ENCODE measurements at places on chromosomes 2 and 18. TPM values are rescaled to one million over a fixed set of nuclear protein-coding genes. Genes with fewer than 3 reads are reported as not detected.
A peak's percentile ranks its signal among the peaks of the same experiment; 100 is the strongest.

The C2orf66 gene
- polyA plus RNA-seq = 0.10 TPM

The LINC00305 gene
- polyA plus RNA-seq = not detected

The ATG16L1 gene
- polyA plus RNA-seq = 24.5 TPM

The PAX3 gene
- not detected for polyA plus RNA-seq

The CFAP65 gene
- not detected for polyA plus RNA-seq

The GCC2 gene
- polyA plus RNA-seq = 15.3 TPM

The AKAIN1 gene
- polyA plus RNA-seq = 0.41 TPM

The EDAR gene
- 3.9 TPM for polyA plus RNA-seq

The GPR55 gene
- polyA plus RNA-seq = 0.22 TPM

The SMYD1 gene
- 0.06 TPM for polyA plus RNA-seq

The DYNAP gene
- polyA plus RNA-seq = not detected

The SNRNP200 gene
- 107 TPM for polyA plus RNA-seq

The CTAGE1 gene
- not detected for polyA plus RNA-seq

DNA sequence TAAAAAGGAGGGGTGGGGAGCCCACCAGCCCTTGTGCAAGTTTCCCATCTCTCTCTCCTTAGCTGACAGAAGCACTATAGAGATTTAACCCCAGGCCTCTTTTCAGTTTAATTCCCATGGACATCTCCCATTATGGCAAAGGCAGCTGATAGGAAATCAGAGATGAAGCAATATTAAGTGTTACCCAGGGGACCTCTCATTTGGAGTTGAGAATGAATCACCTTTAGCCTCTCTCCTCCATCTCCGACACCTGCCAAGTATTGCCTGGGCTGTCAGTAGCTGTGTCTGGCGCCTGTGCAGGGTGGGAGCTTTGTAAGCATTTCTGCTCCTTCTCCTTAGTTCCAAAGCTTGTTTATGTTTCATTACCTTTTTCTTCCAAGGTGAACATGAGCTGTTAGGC, 109.0 kb downstream of the AQP4 start:
- no peak for DNase-seq

GRCh38 chr2:235162837-235163197, 211.0 kb downstream of the SH3BP4 start:
- DNase-seq = no peak

GRCh38 chr2:220154304-220154703, 526.9 kb downstream of the SLC4A3 start:
- DNase-seq = no peak

DNA sequence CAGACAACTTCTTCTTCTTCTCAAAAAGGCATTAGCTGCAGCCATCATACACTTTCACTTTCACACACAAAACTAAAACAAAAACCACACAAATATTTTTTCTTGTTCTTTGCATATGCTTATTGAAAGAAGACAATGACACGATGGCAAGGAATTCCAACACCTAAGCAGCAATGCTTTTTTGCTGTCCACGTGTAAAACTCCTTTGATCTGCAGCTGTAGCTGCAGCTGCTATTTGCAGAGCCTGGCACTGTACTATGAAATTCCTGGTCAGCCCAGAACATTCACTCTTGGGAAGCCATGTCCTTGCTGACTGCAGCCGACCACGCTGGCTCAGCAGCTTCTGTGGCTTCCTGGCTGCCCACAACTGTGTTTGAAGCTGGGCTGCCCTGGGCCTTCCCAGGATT, 316.2 kb downstream of the CDH2 start:
- no peak for DNase-seq

DNA sequence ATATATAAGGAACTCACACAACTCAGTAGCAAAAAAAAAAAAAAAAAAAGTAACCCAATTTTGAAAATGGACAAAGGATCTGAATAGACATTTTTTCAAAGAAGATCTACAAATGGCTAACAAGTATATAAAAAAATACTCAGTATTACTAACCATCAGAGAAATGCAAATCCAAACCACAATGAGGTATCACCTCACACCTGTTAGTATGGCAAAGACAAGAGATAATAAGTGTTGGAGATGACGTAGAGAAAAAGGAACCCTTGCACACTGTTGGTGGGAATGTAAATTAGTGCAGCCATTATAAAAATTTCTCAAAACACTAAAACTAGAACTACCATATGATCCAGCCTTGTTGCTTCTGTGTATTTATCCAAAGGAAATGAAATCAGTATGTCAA, 5.8 kb upstream of the CNDP1 start:
- DNase-seq = no peak

DNA sequence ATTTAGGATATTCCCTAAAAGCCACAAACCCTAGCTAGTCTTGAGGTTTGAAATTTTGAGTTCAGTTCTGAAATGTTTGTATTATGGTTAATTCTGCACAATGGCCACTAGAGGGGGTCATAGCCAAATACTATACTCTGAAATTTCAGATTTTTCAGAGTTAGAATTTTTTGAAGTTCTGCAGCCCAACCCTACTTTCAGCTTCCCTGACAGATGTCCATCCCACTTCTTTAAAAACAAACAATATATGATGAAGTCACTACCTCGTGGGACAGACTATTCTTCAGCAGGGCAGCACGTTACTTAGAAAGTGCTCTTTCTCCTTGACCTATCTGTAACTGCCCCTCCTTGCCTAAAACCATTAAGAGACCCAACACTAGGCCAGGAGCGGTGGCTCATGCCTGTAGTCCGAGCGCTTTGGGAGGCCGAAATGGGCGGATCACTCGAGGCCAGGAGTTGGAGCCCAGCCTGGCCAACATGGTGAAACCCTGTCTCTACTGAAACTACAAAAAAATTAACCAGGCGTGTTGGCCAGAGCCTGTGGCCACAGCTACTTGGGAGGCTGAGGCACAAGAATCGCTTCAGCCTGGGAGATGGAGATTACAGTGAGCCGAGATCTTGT, 48.2 kb upstream of the PAPOLG start:
- DNase-seq = no peak

DNA sequence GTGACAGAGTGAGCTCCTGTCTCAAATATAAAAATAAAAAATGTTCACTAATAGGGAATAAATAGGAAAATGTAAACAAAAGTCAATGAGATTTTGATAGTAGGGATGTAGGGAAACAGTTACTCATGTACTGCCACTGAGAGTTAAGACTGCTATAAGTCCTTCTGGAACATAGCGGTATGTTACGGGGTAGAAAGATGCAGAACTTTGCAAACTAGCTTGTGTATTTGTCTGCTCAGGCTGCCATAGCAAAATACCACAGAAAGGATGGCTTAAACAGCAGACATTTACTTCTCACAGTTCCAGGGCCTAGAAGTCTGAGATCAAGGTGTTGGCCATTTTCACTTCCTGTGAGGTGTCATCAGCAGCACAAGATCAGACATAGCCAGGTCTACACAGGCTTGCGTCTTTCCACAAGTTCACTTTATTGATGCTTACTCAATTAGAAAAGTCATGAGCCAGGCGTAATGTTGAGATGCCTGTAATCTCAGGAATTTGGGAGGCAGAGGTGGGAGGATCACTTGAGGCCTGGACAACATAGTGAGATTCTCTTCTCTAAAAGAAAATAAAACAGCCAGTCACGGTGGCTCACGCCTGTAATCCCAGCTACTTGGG, 8.8 kb downstream of the TXNDC2 start:
- no peak for DNase-seq

DNA sequence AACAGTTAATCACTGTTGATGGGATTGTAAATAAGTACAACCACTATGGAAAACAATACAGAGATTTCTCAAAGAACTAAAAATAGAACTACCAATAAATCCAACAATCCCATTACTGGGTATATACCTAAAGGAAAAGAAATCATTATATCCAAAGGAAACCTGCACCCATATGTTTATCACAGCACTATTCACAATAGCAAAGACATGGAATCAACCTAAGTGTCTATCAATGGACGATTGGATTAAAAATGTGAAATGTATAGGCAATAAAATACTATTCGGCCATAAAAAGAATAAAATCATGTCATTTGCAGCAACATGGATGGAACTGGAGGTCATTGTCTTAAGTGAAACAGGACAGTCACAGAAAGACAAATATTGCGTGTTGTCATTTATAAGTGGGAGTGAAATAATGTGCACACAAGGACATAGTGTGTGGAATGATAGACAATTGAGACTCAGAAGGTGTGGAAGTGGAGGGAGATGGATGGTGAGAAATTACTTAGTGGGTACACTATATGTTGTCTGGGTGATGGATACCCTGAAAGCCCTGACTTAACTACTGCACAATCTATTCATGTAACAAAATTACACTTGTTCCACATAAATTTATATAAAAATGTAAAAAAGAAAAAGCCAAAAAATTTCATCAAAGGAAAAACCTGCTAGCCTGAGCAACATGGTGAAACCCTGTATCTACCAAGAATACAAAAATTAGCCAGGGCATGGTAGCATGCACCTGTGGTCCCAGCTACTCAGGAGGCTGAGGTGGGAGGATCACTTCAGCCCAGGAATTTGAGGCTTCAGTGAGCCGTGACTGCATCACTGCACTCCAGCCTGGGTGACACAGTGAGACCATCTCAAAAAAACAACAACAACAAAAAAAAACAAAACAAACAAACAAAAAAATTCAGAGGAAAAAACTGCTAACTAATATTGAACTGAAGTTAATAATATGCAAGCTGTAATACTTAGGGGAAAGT, 12.6 kb downstream of the APOB start:
- no peak for DNase-seq

GRCh38 chr2:118102433-118103082, 14.3 kb downstream of the INSIG2 start:
- DNase-seq = no peak

DNA sequence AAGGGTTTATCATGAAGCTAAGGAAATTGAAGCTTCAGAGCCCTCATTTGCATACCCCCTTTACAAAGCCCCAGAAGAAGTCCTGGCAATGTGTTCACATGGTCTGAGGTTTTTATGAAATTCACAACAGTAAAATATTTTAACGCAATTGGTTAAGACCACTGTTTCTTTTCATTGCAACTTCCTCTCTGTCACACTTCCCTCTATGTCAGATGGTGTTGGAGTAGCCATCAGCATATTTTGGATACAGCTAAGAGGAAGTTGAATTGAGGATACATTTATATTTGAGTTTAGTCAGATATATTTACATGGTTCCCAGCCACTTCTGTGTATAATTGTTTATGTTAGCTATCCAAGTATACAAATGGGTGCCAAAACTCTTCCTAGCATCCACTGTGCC, 170.0 kb downstream of the TXNL1 start:
- no peak for DNase-seq

GRCh38 chr2:140797718-140798117, 1333.1 kb downstream of the LRP1B start:
- no peak for DNase-seq

DNA sequence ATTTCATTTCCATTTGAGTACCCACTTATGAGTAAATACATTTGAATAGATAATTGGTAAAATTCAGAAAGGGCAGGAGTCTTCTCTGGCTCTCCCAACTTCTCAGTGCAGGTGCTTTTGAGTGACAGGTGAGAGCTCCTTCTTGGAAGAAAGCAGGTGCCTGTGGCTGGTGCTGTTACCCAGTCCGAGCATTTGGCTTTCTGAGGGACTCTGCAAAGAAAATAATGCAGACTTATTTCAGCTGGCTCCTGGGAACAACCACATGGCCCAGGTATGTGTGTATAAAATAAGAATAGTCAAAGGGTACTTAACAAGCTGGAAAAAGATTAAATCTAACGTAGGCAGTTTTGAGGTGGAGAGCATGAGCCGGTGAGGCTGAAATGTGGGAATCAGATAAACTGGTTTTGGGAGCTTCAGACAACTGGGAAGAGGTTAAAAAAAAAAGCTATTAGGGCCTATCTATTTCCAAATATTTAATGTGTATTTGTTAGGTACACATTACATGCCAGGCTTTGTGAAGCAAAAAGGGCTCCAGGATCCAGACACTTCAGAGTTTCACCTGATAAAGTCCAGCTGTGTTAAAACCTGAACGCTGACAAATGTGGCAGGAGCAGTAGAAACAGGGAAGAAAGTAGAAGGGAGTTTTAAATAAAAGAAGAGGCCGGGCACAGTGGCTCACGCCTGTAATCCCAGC, 20.6 kb downstream of the ZNF236 start:
- DNase-seq = no peak

DNA sequence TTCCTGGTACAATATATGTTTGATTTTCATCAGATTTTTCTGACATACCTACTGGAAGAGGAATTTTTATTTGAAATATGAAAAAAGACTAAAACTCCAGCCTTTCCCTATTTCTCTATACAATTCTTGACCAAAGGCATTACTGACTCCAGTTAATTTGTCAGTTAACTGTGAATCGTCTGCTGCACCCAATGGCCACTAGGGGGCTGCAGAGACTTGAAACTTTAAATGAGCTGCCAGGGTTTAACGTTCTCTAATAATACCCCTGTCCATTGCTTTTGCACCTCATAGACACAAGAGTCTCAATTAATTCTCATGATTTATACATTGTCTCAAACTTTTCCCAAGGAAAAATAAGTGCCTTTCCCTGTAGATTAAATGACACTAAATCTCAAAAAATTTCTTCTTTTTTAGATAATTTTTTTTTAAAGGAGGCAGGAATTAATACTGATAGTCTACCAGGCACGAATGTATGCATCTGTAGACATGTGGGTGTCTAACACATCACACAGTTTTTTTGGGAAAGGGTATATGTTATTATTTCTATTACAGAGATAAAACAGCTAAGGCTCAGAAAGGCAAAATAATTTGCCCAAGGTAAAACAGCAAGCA, 1.8 kb upstream of the ALK start:
- DNase-seq = peak; percentile 47

- no peak for DNase-seq
Measured at GRCh38 chr2:196851088-196851487, 41.9 kb upstream of the C2orf66 start.

- no peak for DNase-seq
Measured at GRCh38 chr2:498493-499178, 178.6 kb downstream of the TMEM18 start.

- DNase-seq = no peak
Measured at GRCh38 chr2:832635-833034, 118.0 kb upstream of the SNTG2 start.

GRCh38 chr2:96144481-96145035, 682 bp downstream of the DUSP2 start:
- DNase-seq = no peak

DNA sequence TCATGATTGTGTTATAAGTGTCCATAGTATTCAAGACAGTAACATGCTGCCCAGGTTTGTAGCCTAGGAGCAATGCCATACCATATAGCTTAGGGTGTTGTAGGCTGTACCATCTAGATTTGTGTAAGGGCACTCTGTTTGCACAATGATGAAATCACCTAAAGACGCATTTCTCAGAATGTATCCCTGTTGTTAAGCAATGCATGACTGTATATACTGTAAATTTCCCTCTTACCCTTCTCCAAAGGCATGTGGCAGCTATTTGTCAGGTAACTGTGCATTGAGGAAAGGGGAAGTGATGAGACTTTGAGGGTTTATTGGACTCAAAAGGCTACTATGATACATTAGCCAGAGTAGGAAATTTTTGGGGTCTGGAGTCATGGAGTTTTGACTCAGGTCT, 180.8 kb downstream of the VAPA start:
- DNase-seq = no peak

- DNase-seq = no peak
Measured at GRCh38 chr2:201320701-201321100, 36.4 kb downstream of the FLACC1 start.

GRCh38 chr2:117785740-117786139, 28.8 kb upstream of the DDX18 start:
- no peak for DNase-seq

GRCh38 chr18:48933578-48934414, 17.0 kb downstream of the SMAD7 start:
- no peak for DNase-seq

All from urinary bladder (tissue), 4 donors.